ENCODE measurements at places on chromosomes 1 and 21.

GRCh38 chr1:40107290-40107959, 10.4 kb upstream of the PPT1 start:
- DNase-seq, result no peak

GRCh38 chr1:150764617-150765101, 919 bp downstream of the CTSS start:
- no peak for DNase-seq

GRCh38 chr1:207848234-207848633, 62.7 kb downstream of the CD34 start:
- no peak for DNase-seq

DNA sequence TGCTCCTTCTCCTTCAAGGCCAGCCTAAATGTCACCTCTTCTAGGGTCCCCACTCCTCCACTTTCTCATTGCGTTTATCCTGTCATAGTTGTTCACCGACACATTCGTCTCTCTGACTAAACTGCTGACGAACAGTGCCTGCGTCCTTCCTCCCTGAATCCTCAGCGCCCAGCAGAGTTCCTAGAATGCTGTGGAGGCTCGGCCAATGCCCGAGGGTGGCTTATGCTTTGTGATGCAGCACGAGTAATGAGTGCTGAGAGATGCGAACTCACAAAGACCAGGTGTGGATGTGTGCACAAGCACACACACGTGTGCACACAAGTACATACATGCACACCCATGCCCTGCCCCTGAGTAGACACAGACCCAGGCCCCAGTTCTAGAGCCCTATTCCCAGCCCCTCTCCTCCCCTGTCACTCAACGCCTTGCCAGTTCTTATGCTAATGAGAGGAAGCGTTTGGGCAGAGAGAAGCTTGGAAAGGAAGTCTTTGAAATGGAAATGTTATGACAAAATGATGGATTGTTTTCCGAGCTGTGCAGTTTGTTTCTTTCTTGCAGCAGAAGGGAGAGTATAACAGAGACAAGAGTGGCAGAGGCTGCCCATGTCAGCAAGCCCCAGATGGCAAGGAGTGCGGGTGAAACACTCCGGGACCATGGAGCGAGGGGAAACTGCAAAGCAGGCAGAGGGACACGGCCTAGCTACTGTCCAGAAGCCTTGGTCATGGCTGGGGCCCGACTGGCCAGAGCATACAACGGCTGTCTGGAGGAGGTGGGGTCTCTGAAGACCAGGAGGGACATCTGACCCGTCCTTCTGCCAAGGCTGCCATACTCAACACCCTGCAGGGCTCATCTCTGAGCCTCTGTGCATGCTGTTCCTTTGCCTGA, 24.2 kb downstream of the KCNA10 start:
- no peak for DNase-seq

GRCh38 chr21:44329971-44330681, 9.1 kb downstream of the CFAP410 start:
- DNase-seq, result no peak

DNA sequence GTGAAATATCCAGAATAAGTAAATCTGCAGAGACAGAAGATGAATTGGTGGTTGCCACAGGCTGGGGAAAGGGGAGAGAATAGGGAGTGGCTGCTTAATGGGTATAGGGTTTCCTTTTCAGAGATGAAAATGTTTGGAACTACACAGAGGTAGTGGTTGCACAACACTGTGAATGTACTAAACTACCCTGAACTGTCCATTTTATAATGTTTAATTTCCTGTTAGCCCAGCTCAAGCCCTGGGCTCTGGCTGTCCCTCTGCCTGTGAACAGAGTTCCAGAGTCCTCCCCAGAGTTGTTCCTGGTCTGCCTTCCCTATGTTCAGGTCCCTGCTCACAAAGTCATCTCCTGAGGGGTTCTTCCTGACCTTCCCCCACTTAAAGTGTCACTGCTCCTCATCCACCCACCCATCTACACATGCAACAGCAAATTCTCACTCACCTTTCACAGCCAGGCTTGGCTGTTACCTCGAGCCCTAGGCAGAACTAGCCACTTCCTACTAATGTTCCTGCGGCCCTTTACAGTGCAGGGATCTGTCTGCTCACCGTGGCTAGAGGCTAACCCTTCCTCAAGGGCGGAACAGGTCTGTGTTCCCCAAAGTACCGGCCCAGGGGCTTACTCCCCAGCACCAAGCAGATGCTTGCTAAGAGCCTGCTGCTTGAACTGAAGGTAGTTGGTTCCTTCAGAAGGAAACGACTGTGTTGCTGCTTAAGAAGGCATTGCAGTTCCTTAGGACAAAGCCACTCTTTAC, 22.4 kb downstream of the DHCR24 start:
- DNase-seq, result no peak

- DNase-seq, result no peak
These were observed 1.1 kb downstream of the PERM1 start for GRCh38 chr1:980602-981395.

DNA sequence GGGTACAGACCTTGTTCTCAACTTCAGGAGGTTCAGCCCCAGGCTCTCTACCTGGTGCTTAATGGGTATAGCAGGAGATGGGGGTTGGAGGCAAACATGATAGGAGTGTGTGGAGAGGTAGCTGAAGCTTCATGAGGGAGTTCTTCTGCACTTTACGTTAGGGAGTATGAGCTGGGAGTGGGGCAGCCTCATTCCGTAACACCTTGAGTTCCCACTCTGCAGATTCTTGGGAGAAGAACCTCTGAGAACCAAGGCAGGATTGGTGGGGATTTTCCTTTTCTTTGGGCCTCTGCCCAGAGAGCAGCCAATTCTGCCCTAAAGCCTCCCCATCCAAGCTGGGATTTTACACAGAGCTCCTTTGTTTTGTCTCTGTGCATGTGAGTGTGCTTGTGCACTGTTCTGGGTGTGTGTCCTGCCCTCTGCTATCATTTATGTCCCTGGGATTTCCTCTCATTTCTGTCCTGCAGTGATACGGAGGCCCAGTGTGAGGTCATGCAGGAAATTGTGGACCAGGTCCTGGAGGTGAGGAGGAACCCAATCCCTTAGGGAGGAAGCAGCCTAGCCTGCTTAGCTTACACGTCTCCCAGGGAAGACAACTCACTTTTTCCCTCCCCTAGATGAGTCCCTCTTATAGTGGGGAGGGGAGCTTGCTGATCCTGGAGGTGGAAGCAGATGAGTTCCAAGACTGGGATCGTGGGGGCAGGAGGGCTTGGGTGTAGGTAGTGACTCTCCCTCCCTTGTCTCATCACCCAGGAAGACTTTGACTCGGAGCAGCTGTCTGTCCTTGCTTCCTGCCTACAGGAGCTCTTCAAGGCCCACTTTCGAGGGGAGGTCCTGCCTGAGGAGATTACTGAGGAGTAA, 11.6 kb upstream of the SLC27A3 start:
- DNase-seq, result no peak

DNA sequence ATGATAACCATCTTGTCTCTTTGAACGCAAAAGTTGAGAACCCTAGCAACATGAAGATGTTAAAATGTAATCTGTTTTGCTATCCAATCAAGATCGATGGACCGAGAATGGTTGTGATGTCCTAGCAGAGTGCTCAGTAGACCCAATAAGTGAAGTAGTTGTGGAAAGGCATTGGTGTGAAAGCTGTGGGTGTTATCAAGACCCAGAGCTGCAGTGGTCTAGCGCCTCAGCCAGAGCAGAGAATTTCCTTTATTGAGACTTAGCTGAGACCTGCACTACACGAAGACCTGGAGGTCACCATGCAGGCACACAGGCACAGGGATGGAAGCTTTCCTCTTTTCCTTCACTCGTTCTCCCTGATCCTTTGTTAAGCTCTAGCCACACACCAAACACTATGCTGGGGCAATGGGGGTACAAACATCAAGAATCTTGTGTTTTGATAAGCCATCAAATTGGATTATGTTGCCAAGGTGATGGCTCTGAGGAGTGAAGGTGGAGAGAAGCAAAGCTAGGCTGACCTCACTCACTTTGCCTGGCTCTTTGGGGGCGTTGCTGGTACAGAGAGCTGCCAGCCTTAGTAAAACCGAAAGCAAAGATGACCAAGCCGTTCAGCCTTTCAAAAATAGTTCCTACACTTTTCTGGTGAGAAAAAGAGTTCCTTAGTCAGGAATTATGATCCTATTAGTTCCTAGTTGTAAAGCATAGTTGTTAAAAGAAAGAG, 24.1 kb downstream of the METTL13 start:
- no peak for DNase-seq

DNA sequence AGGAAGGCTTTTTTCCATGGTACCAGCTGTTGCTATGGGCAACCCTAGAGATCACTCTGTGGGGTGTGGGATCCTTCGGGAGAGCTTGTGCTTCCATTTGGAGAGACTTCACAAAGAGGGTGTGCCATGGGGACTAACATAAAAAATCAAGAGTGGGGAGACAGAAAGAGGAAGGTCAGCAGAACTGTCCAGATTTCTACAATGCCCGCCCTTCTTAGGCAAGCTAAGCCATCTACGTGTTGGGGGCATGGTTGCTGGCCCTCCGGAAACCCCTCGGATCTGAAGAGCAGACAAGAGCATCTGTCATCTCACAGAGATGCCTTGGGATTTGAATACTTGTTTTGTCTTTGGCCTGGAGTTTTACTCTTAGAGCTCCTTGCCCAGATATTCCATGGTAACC, 83.9 kb upstream of the ZNF648 start:
- no peak for DNase-seq

- DNase-seq, result no peak
These were observed 1.1 kb upstream of the MTMR11 start for GRCh38 chr1:149937759-149938158.

- no peak for DNase-seq
These were observed 7.6 kb upstream of the GADD45A start for GRCh38 chr1:67677408-67677807.

DNA sequence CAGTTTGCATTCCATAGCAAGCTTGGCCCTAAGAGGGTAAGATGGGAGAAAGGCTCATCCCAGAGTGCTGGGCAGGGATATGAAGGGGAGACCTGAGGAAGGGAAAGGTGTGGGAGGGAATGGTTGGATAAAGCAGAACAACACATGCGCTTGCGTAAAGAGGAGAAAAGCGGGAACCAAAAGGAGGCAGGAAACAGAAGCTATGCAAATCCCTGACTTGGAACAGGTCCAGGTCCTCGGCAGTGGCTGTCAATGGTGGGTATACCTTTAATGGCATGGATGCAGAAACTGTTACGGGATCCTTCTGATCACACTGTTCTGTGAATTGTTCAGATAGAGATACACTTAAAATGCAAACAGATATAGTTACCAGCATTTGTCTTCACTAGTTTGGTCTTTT, 455.6 kb downstream of the SIPA1L2 start:
- DNase-seq, result no peak

DNA sequence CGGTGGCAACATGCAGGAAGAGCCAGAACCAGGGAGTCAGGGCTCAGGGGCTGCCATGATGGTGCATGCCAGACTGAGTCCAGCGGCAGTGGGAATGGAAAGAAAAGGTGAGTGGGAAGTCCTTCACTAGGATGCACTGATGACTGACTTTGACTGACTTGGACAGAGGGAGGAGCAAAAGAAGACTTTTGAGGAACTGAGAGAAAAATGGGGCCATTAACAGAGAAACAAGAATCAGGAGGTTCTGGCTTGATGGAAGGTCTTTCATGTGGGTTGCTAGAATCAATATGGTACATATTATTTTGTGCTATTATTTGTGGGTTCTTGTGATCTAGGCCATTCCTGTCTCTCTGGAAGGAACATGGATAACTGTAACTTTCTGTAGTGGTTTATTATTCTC, 454.6 kb upstream of the PROX1 start:
- DNase-seq, result no peak

GRCh38 chr1:206464456-206464964, 5.8 kb upstream of the IKBKE start:
- no peak for DNase-seq

- peak; percentile 50 for DNase-seq
These were observed 987 bp downstream of the GPR137B start for GRCh38 chr1:236143104-236143948.

DNA sequence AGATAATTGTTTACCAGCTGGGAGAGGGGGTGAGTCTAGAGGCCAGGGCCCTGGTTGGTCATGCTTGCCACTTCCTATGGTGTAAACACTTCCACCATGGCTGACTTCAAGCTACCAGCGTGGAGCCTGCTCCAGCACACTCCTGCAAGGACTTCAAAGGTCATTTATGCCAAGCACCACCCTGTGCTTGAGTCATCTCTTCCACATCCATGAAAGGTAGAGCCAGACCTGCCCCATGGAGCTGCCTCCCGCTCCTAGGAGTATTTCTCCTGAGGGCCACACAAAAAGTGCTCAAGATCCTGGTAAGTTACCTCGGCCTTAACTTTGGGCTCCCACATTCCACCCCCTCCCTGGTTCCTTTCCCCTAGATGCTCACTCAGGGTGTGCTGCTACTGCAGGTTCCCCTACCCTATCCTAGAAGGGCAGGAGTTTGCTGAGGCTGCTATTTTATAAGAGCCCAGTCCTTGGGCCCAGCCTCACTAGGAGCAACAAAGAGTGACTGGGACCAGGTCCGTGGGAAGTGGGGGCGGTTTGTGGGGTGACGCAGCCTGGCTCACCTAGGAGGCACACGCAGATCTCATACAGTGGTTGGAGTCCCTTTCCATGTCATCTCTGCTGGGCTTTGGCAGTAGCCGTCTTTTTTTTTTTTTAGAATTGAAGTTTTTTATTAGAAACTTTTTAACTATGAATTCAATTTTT, 2.4 kb downstream of the RAB7B start:
- DNase-seq, result no peak

GRCh38 chr1:231761252-231761651, 134.7 kb downstream of the DISC1 start:
- DNase-seq, result no peak

GRCh38 chr1:47712596-47713299, 274.9 kb downstream of the FOXD2 start:
- no peak for DNase-seq

GRCh38 chr1:204480515-204480914, 14.1 kb downstream of the PIK3C2B start:
- DNase-seq, result peak; percentile 44

DNA sequence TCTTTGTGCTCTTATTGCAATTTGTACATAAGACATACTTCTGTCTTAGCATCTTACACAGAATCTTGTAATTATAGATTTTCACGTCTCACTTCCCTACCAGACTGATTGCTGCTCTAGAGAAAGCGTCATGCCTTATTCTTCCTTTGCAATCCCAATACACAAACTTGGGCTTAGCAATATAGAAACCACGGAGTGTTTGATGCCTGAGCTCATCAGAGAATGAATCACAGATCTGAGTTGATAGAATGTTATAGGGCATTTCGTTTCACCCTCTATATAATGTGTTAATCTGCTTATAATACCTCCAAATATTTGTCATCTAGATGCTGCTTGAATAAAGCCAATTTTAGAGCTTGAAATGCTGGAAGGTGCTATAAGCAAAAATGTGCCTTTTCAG, 6.6 kb downstream of the FMO1 start:
- no peak for DNase-seq

DNA sequence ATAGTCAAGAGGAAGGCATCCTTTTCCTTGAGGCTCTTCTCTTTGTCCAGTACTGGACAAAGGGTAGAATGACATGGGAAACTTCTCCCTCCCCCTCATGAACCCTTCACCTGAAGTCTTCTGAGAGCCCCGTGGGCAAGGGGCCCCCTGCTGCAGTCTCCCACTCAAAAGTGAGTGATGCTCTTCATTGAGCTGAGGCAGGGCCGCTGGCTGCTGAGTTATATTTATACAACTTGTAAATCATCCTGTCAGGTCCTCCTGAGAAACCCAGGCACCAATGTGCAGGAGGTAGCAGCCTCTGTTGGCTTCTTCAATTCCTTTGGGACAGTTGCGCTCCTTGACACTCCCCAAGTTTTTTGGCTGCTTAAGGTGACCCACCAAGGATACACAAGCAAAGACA, 150.2 kb downstream of the IGSF21 start:
- DNase-seq, result no peak

All from NCI-H1436 (cell line).